Stimulated activated naive B cell treated with anti-CD40 and anti-IgM and Interleukin-4, amounts not matched to agents 10 μg/mL and 1 μg/mL and 100 μg/mL, for 72 hours (primary cell): ENCODE measurements at places on chromosomes 11 and 22.

DNA sequence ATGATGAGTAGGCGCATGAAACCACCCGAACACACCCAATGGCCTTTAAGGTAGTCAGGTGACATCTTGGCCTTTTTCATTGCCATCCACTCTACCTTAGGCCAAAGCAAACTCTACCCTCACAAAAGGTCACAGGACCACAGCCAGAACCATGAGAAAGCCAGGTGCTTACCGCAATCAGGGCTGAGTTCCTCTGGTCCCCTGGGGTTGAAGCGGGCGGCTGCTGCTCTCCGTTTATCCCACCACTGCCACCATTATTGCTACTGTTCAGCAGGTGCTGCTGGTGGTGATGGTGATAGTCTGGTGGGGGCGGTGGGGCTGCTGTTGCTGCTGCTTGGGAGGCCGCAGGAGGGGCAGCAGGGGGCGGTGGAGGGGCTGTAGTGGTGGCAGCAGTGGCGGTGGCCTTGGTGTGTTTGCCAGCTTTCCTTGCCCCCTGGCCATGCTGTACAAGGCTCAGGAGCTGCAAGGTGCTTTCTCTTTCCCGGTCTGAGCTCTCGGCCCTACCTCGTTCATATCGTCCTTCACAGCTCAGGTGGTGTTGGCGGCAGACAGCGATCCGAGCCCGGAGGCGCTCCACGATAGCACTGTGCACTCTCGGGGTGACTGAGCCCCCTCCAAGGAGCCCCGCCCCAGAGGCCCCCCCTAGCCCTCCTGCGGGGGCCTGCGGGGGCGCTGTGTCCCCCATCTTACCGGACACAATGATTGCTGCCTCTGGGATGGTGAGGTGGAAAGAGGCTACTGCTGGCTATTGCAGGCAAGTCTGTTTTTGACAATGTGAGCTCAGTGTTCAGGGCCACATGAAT, 1.6 kb downstream of the MAML2 start:
- DNase-seq: peak; percentile 64

- DNase-seq: no peak
Measured at GRCh38 chr11:69574608-69575255, 66.2 kb upstream of the CCND1 start.

GRCh38 chr11:74641289-74641688, 48.9 kb downstream of the POLD3 start:
- DNase-seq: no peak

- no peak for DNase-seq
Measured at GRCh38 chr11:3123761-3124733, 41.1 kb downstream of the OSBPL5 start.

- no peak for DNase-seq
Measured at GRCh38 chr22:39368461-39368911, 18.7 kb downstream of the SYNGR1 start.

DNA sequence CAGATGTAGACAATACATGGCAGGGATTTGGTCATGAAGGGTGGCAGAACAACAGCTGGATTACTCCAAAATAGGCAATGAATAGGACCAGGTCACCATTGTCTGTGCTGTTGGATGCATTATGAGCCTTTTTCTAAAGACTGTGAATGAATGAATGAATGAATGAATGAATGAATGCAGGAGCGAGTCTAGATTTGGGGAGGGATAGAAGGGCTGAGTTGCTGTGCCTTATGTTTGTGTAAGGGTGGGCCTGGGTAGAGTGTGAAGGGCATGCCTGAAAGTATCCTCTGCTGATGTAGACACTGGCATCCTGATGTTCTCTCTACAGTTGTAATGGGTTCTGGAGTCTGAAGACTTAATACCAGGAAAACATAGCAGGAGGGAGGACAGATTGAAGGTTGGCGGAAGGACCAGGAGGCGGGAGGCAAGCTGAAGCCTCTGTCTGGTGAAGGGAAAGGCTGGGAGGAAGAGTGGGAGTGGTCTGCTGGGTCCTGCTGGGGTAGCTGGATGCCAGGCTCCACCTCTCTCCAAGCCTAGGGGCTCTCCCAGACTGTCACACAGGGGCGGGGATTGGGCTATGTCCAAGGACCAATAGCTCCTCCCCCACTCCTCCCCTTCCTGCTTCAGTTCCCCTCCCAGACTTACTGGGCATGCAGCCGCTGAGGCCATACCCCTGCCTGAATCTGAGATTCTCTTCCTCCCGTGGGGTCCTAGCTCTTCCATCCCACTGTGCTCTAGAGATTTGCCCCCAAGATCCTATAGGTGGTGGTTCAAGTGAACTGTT, 4.8 kb downstream of the TRIM3 start:
- DNase-seq: peak; percentile 58

DNA sequence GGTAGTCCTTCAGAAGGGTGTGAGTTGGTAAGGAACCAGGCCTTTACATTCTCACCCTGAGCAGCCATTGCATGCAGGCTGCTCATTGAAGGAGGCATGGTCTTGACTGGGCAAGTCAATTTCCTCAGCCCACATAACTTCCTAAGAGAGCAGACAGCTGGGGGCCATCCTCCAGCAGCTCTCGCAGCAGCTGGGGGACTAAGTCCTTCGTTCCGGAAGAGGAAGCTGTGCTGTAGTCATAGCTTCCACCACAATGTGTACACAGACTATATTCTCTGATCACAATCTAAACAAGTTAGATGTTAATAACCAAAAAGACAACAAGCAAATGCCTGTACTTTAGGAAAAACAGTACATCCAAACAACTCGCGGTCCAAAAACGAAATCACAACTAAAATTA, 30.1 kb upstream of the MPPED1 start:
- no peak for DNase-seq

- no peak for DNase-seq
Measured at GRCh38 chr11:130606781-130607511, 158.5 kb downstream of the ADAMTS15 start.

DNA sequence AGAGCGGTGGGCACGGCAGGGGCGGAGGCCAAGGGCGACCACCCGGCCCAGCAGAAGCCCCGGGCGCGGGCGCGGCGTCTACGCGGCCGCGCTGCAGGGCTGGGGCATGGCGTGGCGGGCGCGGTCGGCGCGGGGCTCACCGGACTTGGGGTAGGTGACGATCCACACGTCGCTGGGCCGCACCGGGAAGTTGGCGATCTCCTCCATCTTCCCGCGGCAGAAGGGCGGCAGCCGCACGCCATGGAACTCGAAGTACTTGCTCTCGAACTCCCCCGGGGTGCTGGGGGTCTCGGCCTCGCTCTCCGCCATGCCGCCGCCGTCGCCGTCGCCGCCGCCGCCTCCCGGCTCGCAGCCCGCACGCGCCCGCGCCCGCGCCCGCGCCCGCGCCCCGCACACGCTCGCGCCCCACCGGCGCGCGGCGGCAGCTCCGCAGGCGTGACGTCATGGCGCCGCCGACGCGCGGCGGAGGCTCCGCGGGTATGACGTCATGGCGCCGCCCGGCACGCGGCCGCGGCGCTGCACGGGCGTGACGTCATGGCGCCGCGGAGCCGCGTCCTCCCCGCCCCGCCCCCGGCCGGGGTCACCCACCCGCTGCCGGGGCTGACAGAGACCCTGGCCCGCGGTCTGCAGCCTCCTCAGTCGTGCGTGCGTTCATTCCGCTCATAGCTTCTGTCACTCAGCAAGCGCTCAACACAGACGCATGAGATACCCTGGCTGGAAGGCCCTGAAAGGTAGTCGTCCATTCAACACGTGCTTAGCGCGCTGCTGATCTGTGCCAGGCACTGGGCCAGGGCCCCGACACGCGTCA, at the start of gene SULT4A1:
Gene SULT4A1, minus strand, starts transcription at position 440 of the 808 bp plus-strand sequence. Its CDS starts 131 bp downstream, at position 309.
- DNase-seq: no peak

GRCh38 chr11:75199412-75199955, 41.1 kb upstream of the TPBGL start:
- no peak for DNase-seq

DNA sequence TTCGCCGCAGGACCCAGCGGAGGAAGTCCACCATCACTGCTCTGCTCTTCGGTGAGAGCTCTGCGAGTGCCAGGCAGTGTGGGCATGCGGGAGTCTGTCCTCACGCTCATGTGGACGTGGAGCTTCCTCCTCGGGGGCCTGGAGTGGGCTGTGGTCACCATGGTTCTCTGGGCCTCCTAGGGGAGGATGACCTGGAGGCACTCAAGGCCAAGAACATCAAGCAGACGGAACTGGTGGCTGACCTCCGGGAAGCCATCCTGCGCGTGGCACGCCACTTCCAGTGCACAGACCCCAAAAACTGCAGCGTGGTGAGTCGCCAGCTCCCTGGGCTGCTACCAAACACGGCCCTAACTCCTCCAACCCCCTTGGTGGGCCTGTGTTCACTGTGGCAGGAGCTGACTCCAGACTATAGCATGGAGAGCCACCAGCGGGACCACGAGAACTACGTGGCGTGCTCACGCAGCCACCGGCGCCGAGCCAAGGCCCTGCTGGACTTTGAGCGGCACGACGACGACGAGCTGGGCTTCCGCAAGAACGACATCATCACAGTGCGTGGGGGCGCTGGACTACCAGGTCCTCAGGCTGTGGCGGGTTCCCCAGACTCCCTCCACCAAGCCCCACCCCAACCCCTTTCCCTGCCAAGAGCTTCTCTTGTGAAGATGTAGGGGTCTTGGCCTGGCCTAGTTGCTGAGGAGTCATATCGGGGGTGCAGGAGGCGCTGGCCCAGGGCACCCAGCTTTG, 36.8 kb downstream of the SGSM3 start:
- no peak for DNase-seq

GRCh38 chr22:43126501-43127165, 16.1 kb downstream of the BIK start:
- no peak for DNase-seq

- DNase-seq: peak; percentile 70
Measured at GRCh38 chr22:50526834-50527801, 1.7 kb upstream of the SCO2 start.

DNA sequence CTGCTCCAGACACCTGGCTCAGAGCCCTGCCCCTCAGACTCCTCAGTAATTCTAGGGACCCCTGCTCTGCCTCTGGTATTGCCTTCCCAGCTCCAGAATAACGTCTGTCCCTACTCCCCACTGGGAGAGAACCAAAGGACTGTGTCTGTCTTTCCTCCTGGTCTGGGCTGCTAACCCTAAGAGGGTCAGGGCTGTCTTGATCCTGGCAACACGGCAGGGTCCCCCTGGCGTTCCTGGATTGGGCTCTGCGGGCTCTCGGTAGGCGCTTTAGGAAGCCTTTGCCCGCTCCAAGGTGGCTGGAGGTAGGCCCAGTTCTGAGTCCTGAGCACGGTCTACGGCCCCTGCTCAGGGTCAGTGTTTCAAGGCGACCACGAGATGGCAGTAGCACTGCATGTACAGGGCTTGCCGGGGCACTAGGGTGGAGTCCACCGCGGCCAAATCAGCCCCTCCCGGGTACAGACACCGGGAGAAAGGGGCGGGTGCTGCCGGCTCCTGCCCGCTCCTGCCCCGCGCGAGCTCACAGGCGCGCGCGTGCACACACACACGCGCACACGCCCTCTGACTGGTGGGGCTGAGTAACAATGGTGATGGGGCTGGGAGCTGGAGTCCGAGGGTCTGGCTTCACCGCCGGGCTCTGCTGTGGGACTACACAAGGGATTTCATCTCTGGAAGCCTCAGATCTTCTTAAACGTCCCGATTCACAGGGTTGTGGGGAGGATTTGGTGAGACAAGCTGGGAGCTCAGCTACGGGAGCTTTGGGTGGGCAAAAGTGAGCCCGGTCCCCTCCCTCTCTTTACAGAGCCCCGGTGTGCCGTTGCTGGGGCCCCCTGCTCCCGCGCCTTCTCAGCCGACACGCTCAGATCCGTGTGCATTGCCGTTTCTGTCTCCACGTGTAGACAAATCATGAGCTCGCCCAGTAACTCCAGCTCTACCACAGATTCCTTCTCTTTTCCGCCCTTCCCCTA, 30.1 kb upstream of the HMOX1 start:
- peak; percentile 89 for DNase-seq

DNA sequence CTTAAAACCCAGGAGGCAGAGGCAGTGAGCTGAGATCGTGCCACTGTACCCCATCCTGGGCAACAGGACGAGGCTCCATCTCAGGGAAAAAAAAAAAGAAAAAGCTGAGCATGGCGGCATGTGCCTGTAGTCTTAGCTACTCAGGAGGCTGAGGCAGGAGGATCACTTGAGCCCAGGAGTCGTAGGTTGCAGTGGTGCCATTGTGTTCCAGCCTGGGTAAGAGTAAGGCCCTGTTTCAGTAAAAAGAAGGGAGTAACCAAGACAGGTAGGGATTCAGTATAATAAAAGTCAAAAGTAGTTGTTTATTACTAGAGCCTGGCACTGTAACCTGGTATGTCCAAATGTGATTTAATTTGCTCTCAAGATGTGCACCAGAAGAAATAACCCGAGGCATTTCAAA, 8.1 kb upstream of the RAB30 start:
- DNase-seq: no peak
